ENCODE measurements at places on chromosomes 13 and 19.

DNA sequence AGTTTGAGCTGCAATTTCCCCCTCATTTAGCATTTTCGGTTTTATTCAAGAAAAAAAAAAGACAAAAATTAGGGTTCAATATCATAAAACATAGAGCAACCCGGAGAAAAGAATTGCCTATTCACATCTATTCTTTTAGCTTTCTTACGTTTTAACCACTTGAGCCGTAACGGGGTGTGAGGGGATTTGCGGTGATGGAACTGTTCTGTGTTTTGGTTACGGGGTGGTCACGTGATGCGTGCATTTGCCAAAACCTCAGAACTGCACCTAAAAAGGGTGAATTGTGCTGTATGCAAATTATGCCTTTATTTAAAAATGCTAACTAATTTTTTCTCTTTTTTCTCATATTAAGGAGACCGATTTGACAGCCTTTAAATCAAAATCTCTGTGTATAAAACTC lies 22.1 kb downstream of the CLEC11A start:
- H3K27me3 ChIP-seq, result peaks cover 4% of the 10 kb centered on the region
- no peaks in the 10 kb centered on the region for H3K4me1 ChIP-seq
- no peak for DNase-seq

GRCh38 chr13:111573801-111574200 lies 253.4 kb downstream of the TEX29 start:
- DNase-seq, result no peak
- H3K4me1 ChIP-seq, result no peaks in the 10 kb centered on the region
- no peaks in the 10 kb centered on the region for H3K36me3 ChIP-seq
- H3K27me3 ChIP-seq, result no peaks in the 10 kb centered on the region

DNA sequence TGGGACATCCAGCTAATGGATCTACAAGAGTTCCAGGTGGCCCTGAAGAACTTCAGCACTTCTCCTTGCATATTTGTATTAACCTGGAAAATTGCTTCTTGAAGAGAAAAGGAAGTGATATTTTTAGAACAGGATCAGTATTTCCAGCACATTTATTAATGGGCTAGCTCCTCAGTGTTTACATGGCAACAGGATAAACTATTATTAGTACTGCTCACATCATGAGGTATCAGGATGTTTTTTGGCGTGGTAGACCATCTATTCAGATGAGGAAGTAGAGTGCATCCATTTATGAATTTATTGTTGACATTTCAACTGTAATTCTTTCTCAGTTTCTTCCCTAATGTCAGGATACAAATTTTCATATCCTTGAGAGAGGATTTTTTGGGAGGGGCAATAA lies 144.4 kb downstream of the KCNRG start:
- no peaks in the 10 kb centered on the region for H3K4me1 ChIP-seq
- H3K27me3 ChIP-seq, result peaks cover 23% of the 10 kb centered on the region
- DNase-seq, result no peak

- peaks cover 23% of the 10 kb centered on the region for H3K36me3 ChIP-seq
- DNase-seq, result peak; percentile 89
- H3K4me1 ChIP-seq, result peaks cover 33% of the 10 kb centered on the region
- H3K27me3 ChIP-seq, result peaks cover 7% of the 10 kb centered on the region
- H3K4me3 ChIP-seq, result peak overlapping the region; percentile 64
Measured at GRCh38 chr19:16371540-16371986, 46.9 kb downstream of the KLF2 start.

DNA sequence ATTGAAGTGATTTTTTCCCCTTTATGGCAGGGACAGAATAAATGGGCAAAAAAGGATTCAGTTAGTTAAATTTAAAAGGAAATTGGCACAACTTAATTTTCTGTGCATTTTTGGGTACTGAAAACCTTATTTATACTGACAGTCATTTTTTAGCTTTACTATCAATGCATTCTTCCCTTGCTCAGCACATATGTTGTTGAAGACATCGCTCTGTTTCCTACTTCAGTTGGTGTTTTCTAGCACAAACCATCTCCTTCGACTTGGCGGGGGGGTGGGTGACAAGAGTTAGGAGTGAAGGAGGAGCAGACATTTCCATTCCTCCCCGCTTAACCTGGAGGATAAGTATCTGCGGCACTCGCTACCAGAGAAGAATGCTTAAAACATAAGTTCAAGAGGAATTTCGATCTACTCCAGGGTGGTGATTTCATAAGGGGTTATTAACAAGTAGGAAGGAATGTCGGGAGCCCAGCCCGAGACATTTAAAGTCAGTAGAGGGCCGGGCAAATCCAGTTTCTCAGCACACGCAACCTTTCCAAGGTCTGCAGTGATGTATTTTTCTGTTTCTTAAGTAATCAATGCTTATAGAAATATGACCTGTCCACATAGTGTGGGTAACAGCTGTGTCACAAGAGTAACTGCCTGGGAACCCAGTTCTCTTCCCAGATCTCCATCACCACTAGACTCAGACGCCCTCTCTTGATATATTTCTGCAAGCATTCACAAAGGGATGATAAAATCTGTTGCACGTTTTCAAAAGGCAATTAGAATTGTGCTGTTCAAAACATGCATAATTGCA lies 525.8 kb downstream of the MYO16 start:
- H3K4me1 ChIP-seq, result no peaks in the 10 kb centered on the region
- DNase-seq, result no peak
- H3K27ac ChIP-seq, result no peak overlapping the region
- H3K27me3 ChIP-seq, result peaks cover 22% of the 10 kb centered on the region
